ENCODE measurements at places on chromosomes 3 and 15. TPM values are rescaled to one million over a fixed set of nuclear protein-coding genes. Genes with fewer than 3 reads are reported as not detected.
A peak's percentile ranks its signal among the peaks of the same experiment; 100 is the strongest.

GRCh38 chr3:182104881-182105280 lies 393.2 kb downstream of the SOX2 start:
- no peak for DNase-seq

DNA sequence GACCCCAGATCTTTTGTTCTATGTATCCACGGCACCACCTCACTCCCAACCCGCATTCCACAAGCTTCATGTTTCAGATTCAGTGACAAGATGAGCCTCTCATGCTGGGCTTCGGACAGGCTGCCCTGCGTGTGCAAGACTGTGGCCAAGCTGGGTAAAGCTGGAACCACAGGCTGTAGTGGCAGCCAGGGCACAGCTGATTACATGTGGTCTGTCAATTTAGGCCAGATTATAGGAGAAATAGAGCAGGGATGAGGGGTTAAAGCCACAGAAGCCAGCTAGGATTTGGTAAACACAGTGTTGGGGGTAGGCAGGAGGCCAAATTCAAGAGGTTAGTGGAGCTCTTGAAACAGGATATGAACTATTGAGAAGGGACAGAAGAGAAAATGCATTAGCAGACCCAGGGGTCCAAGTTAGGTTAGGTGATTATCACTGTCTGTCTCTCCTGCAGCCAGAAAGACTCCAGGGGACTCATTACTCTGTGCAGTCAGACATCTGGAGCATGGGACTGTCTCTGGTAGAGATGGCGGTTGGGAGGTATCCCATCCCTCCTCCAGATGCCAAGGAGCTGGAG lies 12.9 kb downstream of the SNAPC5 start:
- no peak for DNase-seq

GRCh38 chr3:133693821-133694220 lies 32.1 kb upstream of the TOPBP1 start:
- no peak for DNase-seq

DNA sequence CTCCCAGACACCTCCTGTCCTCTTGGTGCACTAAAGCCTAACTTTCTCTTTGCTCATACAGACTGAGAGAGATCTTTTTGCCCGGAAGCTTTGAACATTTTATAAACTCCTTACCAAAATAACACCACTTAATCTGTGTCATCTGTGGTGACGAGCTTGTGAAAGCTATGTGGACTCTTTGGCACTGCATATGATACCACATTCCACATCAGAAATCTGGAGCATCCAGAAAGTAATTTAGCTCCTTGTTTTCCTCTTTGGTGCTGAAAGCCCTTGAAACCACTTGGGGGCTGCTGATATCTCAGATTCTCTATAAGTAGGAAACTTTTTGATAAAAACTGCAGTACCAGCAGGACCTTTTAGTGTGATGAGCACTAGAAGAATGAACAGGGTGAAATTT lies 128.3 kb downstream of the ALCAM start:
- no peak for DNase-seq

- DNase-seq = no peak
These were observed 710.1 kb downstream of the SQOR start for GRCh38 chr15:46344915-46345314.

- no peak for DNase-seq
These were observed 138.5 kb upstream of the STRIT1 start for GRCh38 chr3:155431856-155432570.

DNA sequence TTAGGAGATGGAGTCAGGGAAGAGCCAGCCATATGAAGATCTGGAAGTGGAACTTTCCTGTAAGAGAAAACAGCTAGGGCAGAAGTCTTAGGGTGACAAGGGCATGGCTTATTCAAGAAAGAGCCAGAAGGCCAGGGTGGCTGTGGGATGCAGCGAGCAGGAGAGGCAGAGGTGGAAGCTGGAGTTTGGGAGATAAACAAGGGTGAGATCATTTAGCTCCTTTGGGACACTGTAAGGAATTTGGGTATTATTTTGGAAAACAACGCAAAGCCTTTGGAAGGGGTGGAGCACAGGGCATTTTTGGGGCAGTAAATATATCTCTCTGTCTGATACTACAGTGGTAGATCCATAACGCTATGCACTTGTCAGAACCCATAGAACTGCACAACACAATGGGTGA lies 5.0 kb upstream of the IL16 start:
- DNase-seq = no peak

DNA sequence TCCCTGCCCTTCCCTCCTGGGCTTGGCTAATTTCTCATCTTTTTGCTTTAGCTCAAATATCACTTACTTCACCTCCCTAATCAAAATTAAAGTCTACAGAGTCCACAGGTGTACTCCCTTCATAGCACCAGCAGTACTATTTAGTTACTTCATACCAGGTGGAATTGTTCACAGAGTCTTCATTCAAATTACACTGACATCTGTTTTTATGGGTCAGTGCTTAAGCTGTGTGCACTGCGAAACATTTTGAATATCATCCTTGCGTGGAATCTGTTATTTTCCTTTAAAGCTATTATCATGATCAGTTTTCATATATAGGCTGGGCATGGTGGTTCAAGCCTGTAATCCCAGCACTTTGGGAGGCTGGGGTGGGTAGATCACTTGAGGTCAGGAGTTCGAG lies 2.7 kb upstream of the SERF2 start:
- no peak for DNase-seq

GRCh38 chr3:52931889-52932288 lies 34.5 kb upstream of the STIMATE start:
- no peak for DNase-seq

GRCh38 chr3:119529883-119530282 lies 29.5 kb downstream of the CD80 start:
- no peak for DNase-seq

GRCh38 chr15:59438625-59439290 lies 772 bp downstream of the FAM81A start:
- no peak for DNase-seq

GRCh38 chr3:108202834-108203233 lies 19.4 kb downstream of the IFT57 start:
- no peak for DNase-seq

- no peak for DNase-seq
These were observed 826.2 kb downstream of the ROBO1 start for GRCh38 chr3:78941587-78941986.

DNA sequence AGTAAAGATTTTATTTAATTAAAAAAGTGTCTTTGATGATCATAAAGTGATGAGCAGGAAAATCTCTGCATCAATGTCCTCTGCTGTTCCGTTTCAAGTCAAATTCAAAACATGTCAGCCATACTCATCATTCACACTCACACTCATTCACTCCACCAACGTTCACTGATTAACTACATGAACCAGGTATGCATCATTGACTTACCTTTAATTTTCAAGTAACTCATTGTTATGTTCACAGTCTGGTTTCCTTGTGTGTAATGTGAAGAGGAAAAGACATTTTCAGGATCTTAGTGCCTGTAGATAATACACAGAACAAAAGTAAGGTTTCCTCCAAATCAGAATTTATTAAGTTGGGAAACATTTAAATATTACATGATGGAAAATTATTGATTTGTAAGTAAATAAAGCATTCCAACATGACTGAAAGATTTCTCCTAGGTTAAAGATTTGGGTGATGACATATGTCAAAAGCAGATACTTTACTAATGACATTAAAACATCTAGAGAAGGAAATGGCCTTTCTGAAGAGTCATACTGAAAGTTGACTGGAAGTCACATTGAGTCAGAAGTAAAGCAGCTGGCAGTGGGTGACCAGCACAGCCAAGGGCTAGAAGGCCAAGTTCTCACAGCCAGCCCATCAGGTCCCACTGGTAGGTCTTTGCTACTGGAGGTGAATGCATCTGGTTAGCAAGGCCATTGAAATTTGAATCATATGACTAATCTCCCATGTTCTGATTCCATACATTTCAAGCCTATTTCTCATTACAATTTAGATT lies 251.9 kb downstream of the CDIN1 start:
- no peak for DNase-seq

- no peak for DNase-seq
These were observed 22.0 kb downstream of the RBP2 start for GRCh38 chr3:139454346-139454745.

GRCh38 chr3:197244751-197245150 lies 53.7 kb downstream of the DLG1 start:
- DNase-seq = no peak

- DNase-seq = no peak
These were observed 516.6 kb downstream of the EPHB1 start for GRCh38 chr3:135311699-135312098.

- DNase-seq = peak; percentile 81
These were observed at the start of gene PLCL2 for GRCh38 chr3:16884748-16885592. TSS of gene PLCL2 (plus strand) at chr3:16884955. CDS start at chr3:16885040, 85 bp downstream.

DNA sequence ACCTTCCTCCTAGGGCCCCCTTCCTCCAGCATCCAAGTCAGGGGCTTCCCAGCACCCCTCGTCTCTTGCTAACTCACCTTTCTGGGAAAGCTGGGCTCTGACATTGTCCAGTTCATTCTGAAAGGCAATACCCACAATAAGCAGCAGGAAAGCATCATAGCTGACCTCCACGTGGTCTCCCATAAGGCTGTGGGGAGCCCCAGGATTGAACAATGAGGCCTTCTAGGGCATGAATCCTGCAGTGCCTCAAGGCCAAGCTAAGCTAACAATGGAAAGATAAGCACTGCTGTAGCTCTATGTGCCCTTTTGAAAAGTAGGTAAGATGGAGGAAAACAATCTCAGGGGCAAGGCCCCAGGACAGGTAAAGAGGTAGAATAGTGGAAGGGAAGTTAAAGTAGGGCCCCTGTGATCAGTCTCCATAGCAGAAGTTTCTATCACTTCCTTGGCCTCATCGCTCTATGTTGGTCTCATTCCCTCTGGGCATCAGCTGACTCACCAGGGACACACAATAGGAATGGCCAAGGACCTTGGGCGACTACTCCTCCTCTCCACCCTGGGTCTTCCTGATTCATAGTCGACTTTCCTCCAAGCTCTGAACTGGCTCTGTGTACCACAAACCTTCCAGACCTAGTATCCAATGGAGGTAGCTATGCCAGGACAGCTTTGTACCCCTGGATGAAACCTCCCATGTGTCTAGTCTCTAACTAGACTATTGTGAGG lies 11.7 kb downstream of the TRAIP start:
- DNase-seq = no peak

DNA sequence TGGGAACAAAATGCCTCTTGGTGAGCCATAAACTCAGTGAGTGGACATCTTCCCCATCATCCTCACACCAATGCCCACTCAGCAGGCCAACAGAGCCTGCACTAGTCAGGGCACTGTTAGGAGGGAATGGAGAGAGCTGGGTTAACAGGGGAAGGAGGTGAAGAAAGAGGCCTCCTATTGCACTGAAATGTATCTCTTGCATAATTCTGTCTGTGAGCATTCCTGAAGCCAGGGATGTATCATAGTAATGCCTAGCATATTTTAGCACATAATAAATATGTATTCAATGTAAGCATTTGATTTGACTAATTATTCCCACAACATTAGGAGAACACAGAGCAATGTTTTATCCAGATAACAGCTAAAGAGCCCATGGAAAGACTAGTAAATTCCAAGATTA lies 81.2 kb downstream of the ANO10 start:
- DNase-seq = no peak

DNA sequence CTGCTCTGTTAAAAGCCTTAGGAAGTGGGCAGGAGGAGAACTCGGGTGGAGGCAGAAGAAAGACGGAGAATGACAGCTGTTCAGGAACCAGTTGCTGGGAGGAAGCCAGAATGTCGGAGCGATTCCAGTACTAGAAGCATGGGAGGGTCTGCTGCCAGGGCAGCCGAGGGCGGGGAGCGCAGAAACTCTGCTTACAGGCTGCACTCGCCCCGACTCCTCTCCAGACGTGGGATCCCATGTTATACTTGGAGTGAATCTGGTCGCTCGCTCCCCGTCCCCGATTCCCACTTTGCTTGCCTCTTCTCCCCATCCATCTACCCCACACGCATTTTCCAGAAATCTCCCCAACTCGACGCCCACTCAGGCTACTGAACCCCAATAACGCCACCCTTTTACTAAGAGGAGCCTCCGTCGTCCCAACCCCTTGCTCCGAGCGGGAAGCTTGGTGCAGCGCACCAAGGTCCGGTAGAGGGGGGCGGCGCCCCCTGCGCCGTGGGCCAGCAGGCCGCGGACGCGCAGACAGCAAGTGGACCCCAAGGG lies 665 bp downstream of the GATM start:
- DNase-seq = peak; percentile 63

- DNase-seq = no peak
These were observed 103.9 kb upstream of the BCL6 start for GRCh38 chr3:187849016-187849654.

DNA sequence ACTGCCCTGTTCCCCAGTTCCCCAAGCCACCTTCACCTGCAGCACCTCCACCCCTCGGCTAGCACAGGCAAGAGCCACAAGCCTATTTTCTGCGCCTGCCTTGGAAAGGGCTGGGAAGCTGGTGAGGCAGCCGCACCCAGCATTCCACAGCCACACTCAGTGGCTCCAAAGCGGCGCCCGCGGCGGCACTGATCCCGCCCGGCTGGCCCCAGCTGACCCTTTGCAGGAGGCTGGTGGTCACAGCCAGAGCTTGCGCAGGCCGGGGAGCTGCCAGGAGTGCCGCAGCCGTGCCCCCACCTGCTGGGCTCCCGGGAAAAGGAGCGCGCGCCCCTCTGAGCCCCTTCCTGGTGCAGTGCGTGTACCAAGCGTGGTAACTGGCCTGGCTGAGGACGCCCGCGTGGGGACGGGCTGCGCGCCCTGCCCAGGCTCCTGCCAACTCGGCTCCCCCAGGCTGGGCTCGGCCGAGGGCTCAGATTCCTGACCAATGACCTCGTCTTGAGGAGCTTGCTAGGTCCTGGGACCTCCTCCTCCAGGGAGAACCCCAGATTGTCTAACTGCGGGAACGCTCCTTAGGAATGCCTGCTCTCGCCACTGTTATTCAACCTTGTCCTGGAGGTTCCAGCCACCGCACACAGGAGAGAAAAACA lies 13.3 kb downstream of the GRAMD2A start:
- peak; percentile 89 for DNase-seq

- no peak for DNase-seq
These were observed 11.4 kb downstream of the RAB6B start for GRCh38 chr3:133884054-133884886.

Gene MINAR1
- 1.0 TPM for total RNA-seq

Gene CHST13
- 2.5 TPM for total RNA-seq

Gene AP2M1
- 667 TPM for total RNA-seq

Gene ACKR2
- not detected for total RNA-seq

Gene UBE3A
- 65.0 TPM for total RNA-seq

Gene P2RY14
- total RNA-seq = not detected

Gene BFSP2
- not detected for total RNA-seq

Gene MAP1A
- 1.8 TPM for total RNA-seq

Gene TP63
- not detected for total RNA-seq
